ENCODE measurements at places on chromosomes 16 and 17.

DNA sequence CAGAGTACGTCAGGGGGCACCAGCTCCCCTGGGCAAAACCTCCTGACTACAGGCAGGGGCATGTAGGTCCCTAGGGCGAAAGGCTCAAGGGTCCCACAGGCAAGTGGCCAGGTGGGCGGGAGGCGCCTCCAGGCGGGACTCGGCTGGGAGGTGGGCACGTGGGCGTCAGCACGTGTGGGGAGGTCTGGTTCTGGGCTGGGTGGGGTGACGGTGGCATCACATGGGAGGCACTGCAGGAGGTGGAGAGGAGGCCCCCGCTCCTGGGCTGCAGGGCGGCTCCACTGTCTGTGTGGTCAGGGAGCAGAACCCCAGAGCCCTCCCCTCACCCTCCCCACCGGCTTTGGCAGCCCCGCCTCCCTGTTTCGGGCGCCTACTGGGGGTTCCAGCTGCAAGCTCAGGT is 52.7 kb downstream of the ACTG1 start:
- no peak for DNase-seq

- DNase-seq, result no peak
These were observed 254.1 kb upstream of the KCNJ16 start for GRCh38 chr17:69820876-69821473.

- no peak for DNase-seq
These were observed 104.3 kb downstream of the ADAMTS18 start for GRCh38 chr16:77330332-77331042.

GRCh38 chr17:42309986-42310786 is 21.9 kb downstream of the STAT5A start:
- DNase-seq, result no peak

DNA sequence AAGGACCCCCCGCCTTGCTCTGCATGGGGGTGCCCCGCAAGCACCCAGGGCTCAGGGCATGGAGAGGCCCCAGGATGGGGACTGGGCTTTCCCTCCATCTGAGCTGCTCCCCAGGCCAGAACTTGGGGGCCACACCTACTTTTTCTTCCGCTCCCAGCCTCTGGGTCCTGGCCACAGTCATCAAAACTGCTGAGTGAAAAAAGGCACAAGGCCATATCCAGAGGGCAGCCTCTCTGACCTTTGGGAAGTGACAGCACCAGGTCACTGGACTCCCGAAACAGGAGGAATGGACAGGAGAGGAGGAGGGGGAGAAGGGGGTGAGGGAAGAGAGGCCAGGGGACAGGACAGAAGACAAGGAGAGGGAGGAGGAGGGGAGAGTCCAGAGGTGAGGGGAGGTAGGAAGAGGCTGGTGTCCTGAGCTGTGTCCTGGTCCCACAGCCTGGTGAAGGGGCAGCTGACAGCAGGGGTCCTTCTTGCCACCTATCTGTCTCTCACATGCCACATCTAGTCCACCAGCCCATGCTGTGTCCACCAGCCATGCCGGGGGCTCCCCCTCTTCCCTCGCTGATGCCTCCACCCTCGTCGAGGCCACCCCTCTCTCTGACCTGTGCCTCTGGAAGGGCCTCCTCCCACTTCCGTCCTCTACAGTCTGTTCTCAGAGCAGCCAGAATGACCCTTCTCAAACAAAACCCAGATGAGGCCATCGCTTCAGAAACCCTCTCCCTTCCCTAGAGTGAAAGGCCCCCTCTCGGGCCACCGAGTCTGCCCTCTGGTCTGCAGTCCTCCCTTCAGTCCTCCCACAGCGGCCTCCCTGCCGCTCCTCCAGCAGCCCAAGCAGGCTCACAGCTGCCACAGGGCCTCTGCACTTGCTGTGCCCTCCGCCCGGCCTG is 73.9 kb upstream of the TOB1 start:
- no peak for DNase-seq

- DNase-seq, result no peak
These were observed 16.3 kb downstream of the PIK3R5 start for GRCh38 chr17:8949061-8949661.

- DNase-seq, result no peak
These were observed 5.1 kb downstream of the TBC1D10B start for GRCh38 chr16:30365200-30365599.

DNA sequence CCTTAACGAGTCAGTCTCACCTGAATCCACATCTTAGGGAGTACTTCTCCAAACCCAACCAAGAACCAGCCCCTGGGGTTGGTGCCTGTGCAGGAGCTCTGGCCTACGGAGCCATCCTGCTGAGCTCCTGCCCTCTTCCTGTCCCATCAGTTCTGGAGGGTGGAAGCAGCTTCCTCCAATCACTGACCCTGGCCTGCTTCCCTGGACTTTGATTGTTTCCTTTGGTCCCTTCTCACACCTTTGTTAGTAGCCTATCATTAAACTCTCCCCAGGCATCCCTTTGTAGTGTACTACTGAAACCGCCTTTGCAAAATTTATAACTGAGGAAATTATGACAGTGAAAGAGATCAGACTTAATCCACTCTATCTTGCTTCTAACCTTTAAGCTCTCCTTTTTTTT is 21.1 kb upstream of the C16orf87 start:
- DNase-seq, result no peak

GRCh38 chr17:29526322-29526721 is 40.5 kb downstream of the ABHD15 start:
- no peak for DNase-seq

GRCh38 chr16:59697761-59698160 is 963.6 kb upstream of the GOT2 start:
- DNase-seq, result no peak

DNA sequence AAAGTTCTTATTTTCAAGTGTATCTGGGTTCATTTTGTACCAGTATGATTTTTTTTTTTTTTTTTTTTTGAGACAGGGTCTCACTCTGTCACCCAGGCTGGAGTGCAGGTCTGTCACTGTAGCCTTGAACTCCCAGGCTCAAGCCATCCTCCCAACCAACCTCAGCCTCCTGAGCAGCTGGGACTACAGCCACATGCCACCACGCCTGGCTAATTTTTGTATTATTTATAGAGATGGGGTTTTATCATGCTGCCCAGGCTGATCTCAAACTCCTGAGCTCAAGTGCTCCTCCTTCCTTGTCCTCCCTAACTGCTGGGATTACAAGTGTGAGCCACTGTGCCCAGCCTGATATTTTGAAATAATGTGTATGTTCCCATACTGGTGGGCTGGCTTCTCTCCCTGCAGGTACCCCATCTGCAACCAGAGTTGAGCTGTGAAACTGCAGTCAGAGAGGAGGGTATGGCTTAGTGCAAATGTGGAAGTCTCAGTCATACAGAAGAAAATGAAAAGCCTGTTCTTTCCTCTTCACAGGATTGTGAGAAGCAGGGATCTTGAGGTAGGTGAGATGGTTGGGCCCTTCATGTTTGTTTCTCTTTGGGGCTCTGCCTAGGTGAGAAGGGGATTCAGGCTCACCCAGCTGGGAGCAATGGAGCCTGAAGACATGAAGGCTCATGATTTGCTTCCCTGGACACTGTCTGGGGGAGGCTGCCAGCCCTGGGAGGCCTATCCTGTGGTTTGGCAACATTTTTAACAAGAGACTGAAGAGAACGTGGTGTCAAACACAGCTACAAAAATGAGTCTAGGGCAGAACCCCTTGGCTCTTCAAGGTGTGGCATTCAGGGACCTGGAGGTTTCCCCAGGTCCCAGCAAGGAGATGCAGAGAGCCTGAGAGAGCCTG is 41.3 kb upstream of the SIAH1 start:
- no peak for DNase-seq

DNA sequence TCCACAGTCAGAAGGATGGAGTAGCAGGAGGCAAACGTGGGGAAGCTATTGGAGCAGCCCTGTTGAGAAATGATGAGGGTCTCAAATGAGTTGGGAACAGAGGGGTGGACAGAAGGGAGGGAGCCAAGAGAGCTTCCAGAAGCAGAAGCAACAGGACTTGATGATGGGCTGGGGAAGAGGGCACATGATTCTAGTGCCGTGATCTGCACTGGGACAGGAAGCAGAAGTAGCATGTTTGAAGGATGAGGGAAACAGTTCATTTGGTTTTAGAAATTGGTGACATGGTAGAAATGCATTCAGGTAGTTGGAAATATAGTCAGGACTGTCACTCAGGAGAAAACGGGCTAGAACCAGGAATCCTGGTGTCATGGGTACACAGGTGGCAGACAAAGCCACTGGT is 19.4 kb downstream of the EMP2 start:
- DNase-seq, result no peak

- DNase-seq, result peak; percentile 61
These were observed 12.8 kb downstream of the EVPL start for GRCh38 chr17:76014100-76014924.
